ENCODE measurements at places on chromosomes 11 and 22.

- DNase-seq: no peak
These were observed 55.6 kb downstream of the ARHGEF12 start for GRCh38 chr11:120391854-120392253.

DNA sequence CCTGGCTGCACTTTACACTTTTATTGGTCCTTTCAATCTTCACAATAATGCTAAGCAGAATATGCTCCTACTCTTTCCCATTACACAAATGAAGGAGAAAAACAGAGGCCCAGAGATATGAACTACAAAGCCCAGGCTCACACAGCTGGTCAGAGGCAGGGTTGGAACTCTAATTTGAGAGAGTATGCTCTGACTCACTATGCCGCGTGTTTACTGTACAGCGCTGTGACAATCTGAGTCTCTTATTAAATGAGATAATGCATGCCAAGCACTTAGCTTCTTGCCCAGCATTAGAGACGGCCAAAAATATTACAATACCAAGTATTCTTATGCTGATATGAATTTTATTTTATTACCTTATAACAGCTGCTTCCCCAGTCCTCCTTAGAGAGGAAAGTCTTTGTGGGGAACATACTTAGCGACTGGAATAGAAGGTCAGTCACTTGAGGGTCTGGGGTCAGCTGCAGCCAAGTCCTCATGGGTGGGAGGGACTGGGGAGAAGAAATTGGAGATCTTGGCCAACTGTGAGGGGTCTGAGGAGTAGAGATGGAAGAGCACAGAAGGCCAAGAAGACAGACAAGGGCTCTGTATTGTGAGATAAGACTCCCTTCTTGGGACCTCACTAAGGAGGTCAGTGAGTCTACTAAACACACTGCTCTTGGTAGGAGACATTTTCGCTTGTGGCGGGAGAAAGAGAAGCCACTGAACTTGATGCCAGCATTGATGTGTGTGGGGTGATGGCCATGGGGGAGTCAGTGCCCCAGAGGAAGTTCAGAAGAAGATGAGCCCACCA, 150.8 kb upstream of the TIMP3 start:
- no peak for DNase-seq

DNA sequence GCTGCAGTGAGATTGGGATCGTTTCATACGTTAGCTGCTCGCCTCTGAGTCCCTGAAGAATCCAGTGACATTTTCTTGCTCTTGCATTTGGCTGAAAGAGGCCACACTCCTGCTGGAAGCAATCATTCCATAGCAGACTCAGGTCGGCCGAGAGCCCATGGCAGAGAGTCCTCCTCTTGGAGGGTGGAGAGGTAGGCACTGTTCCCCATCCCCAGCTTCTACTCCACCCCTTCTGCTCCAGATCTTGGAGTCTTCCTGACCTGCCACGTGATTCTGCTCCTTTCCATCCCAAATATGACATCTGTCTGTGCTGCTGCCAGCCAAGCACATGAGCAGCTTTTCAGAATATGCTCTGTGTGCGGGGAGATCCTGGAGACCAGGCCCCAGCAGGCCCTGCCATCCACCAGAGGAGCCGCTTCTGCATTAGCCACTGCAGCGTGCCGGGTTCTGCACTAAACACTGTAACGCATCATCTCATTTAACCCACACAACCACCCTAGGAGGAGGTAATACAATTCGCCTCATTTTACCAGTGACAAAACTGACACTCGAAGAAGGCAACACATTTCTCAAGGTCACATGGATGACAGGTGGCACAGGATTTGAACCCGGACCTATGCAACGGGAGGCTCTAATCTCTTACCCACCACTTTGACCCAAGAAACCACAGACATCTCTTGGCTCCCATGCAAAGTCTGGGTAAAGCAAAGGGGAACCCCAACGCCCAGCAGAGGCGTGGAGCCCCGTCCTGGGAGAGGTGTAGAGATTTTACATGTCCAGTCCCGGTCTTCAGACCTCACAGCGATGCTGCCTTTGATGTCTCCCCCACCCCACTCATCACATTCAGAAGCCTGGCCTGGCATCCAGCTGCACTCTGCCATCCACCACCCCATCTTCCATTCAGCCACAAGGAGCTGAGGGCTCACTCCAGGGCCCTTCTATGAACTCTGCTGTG, 78.8 kb downstream of the FEZ1 start:
- DNase-seq: no peak

DNA sequence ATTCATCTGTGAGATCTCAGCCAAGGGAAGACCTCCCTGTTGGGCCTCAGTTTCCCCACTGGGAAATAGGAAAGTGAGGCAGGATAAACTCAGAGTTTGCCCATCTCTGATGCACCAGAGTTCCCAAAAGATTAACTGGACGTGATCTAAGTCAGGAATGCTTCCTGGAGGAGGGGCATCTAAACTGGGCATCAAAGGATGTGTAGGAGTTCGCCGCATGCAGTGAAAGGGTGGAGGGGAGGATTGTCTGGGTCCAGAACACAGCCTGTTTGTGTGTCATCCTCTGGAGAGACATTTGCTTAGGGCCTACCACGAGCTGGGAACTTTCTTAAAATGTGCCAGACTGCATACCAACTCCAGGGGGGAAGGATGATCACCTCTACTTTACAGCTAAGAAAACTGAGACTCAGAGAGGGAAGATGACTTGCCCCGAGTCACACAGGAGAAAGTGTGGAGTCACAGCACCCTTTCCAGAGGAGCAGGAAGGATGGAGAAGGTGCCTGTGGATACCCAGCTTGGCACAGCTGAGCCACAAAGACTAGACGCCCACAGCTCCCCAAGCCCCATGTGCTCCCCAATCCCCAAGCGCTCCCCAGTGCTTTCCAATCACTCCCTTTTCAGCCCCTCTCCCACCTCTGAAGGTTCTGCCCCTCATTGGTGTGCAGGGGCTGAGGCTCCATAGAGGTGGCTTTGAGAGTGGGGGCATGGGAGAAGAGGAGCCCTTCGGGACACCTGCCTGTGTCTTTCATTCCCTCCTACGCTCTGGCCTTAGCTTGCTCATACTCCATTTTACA, 50.1 kb downstream of the MN1 start:
- DNase-seq: no peak

DNA sequence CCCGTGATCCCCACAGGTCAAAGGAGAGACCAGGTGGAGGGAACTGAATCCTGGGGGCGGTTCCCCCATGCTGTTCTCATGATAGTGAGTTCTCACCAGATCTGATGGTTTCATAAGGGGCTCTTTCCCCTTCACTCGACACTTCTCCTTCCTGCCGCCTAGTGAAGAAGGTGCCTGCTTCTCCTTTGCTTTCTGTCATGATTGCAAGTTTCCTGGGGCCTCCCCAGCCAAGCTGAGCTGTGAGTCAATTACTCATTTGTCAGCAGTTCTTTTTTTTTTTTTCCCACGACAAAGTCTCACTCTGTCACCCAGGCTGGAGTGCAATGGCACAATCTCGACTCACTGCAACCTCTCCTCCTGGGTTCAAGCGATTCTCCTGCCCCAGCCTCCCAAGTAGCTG, 1530.4 kb downstream of the BRD1 start:
- no peak for DNase-seq

- no peak for DNase-seq
These were observed 19.9 kb downstream of the KDM2A start for GRCh38 chr11:67138922-67139321.

GRCh38 chr11:114140826-114141225, 81.3 kb downstream of the ZBTB16 start:
- DNase-seq: no peak

- no peak for DNase-seq
These were observed 50.4 kb upstream of the RAB1B start for GRCh38 chr11:66218036-66218435.

- no peak for DNase-seq
These were observed 16.7 kb upstream of the TMEM123 start for GRCh38 chr11:102469196-102469821.

DNA sequence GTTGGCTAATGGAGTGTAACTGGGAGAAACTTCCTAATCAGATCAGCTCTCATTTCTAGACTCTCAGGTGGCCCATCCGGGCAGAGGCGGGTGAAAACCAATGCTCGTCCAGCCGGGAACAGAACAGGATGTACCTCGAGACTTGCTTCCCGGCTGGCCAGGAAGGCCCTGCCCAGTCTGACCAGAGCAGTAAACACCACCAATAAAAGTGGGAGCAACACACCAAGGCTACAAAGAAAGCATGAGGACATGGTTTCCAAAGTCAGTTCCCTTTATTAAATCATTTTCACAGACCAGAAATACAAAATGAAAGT, 940 bp upstream of the TNKS1BP1 start:
- no peak for DNase-seq

GRCh38 chr11:45446434-45446833, 160.3 kb upstream of the SYT13 start:
- DNase-seq: no peak

GRCh38 chr11:13859892-13860291, 102.6 kb upstream of the SPON1 start:
- DNase-seq: no peak

Measured in activated CD8-positive, alpha-beta T cell treated with anti-CD3 and anti-CD28 coated beads for 36 hours (primary cell).